ENCODE measurements at places on chromosomes 1 and 21.

- peak; percentile 83 for DNase-seq
Measured at GRCh38 chr1:156129687-156130577, 15.4 kb downstream of the LMNA start.

GRCh38 chr1:7003676-7004075 lies 218.4 kb downstream of the CAMTA1 start:
- DNase-seq, result no peak

DNA sequence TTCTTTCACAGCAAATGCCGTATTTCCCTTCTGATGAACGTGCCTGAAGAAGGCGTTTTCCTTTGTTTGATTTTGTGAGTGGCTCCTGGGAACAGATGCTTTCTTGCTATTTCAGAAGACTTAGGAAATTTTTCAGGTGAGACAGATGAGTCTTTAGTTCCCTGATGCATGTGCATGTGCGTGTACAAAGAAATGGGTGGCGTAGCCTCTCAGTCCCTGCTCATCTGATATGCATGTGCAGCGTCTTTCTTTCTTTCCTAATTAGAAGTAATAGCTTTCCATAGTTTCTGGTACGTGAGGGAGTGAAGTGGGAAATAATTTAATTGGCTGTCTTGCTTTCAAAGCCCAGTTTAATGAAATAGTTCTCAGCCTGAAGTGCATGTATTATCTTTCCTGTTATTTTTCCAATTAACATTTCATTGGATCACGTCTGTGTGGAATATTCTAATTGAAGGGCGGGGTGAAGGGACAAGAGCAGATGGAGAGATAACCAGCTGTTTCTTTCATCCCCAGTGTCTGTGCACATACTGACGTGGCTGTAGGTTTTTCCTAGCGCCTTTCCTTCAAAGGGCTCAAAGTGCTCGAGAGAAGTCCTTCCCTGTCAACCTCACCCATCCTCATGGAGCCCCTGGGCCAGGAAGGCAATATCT lies 104.3 kb downstream of the FAM78B start:
- no peak for DNase-seq

- DNase-seq, result no peak
Measured at GRCh38 chr1:61322769-61323168, 240.4 kb downstream of the NFIA start.

- peak; percentile 43 for DNase-seq
Measured at GRCh38 chr1:36609241-36610027, 126.7 kb upstream of the CSF3R start.

DNA sequence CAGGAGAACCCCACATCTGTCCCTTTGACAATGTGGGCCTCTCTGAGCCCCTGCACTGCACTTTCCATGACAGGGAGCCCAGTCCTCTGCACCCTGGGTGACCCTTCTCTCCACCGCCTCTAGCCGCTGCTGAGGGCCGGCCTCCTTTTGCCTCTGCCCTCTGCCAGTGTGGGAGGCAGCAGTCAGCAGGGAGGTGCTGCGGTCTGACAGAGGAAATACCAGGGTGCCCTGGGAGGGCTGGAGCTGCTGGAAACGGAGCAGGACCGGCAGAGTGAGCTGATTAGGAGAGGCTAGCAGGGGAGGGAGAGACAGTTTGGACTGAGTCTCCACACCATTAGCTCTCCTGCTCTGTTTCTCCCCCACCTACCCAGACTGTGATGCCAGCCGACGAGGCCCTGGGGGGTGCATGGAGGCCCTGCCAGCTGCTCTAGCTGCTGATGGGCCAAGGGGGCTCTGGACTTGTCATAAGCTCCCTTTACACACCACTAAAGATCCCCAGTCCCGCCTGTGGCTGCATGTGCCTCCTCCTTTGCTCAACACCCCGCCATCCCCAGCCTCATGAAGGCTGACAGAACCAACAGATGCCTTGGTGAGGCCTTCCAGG lies 171.1 kb upstream of the KLHDC7A start:
- no peak for DNase-seq
